ENCODE measurements at places on chromosomes 11 and 22.

GRCh38 chr11:79507706-79508105 lies 66.9 kb upstream of the TENM4 start:
- no peak for DNase-seq

- DNase-seq = peak; percentile 27
These were observed 25.7 kb downstream of the ELFN2 start for GRCh38 chr22:37401401-37402183.

DNA sequence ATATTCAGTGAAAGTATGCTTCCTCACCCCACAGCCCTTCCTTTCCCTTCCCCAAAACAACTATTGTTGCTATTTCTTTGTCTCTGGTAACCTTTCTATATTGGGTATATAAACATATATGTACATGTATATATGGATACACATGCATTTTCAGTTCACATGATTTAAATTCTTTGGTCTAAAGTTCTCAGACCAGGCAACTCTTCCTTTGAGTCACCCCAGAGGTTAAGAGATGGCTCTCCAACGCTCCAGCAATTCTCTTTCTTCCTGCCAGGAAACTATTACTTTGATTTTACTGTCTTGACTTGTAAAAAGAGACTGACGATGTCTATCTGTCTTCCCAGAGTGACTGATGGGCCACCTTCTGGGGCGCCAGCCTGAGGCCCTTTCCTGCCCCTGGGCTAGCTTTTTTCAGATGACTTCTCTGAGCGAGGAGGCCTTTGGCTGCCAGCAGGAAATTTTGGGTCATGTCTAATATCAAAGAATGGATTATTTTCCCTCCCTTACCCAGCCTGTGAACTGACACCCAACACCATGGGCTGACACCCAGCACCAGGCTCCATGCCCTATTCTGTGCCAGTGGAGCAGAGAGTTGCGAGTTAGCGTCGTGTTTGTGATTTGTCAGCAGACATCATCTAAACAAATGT lies 14.4 kb upstream of the ST3GAL4 start:
- DNase-seq = no peak

- no peak for DNase-seq
These were observed 10.4 kb upstream of the YWHAH start for GRCh38 chr22:31933816-31934482.

DNA sequence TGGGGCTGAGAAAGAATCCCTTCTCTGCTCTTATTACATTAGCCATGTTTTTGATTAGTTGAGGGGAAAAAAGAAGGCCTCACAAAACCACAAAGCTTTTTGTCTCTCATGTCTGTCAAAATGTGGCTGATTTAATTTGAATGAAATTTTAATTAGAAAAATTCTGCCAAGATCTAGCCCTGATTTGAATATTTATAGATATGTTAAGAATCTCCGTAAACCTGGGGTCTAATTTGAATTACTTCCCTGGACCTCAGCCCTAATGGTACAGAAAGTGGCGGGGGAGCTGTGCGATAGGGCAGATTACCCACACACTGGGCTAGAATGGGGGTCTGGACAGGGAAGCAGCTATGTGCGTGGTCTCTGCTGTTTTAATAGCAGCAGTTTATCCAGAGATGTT lies 141.3 kb upstream of the TTC12 start:
- no peak for DNase-seq

- no peak for DNase-seq
These were observed 67.8 kb downstream of the FCHSD2 start for GRCh38 chr11:73074319-73074718.

DNA sequence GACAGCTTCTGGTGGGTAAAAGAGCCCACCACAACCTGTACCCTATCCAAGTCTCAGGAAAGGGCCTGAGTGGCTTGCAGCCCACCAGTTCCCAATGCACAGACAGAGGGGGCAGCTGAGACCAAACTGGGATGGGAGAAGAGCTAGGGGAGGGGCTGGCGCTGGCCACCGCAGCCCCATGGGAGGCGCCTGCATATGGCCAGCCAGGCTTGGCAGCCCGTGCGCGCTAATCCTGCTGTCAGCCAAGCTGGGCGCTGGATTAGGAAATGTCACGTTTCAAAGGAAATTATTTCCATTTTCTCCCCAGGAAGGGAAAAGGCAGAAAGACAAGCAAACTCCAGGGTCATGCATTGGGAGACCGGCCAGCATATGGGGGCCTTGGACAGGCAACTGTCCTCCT lies 236.8 kb downstream of the BUD13 start:
- no peak for DNase-seq

DNA sequence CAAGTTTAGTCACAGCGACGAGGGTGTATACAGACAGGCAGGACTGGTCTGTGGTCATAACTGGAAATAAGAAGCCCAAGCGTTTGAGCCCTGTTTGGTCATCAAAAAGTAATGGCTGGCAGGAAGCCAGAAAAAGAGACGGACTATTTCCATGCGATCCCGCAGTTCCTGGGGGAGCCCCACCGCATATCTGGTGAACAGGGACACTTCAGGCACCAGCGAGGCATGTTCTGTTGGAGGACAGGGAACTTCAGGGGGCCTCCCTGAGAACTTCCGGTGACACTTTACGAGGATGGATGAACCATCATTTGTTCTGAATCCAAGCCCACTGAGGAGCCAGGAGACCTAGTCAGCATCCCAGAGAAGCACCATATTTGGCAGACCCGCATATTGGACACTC lies 29.7 kb upstream of the TRIM29 start:
- no peak for DNase-seq

- DNase-seq = peak; percentile 64
These were observed 16.6 kb downstream of the SLC43A3 start for GRCh38 chr11:57410287-57410686.

GRCh38 chr11:112817376-112817775 lies 143.8 kb upstream of the NCAM1 start:
- no peak for DNase-seq

DNA sequence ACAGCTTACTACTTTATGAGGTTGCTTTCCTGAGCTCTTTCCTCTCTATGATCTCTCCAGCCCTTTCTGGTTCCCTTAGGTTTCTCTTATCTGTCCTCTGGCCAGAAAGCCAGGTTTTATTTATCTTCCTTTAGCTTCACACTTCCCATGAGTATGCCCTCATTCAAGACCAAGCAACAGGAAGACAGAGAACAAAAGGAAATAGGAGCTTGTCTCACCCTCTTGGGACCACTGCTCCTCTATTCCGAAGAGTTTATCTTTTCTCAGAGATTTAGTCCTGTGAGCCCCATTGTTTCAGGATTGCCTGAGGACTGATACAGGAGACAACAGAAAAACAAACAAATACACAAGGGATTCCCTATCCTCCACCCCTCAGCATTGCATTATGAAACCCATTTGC lies 62.4 kb upstream of the CCDC179 start:
- no peak for DNase-seq

GRCh38 chr11:84947970-84948580 lies 679.1 kb downstream of the DLG2 start:
- peak; percentile 0 for DNase-seq

GRCh38 chr22:37230673-37231405 lies 13.2 kb downstream of the RAC2 start:
- no peak for DNase-seq

DNA sequence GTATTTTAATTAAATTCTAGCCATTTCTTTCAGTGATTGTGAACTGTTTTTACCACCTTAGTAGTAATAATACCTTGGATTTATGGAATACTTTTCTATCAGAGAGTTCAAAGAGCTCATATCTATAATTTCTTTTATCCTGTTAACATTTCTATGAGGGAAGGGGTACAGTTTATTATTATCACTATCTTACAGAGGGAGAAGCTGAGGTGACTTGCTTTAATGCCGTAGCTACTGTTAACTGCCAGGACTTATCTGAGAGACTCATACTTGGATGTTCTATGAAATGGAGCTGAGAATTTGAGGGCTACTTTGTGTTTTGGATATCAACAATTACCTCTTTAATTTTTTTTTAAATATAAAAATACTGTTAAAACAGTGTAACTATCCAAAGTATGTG lies 3.3 kb downstream of the REXO2 start:
- DNase-seq = no peak

DNA sequence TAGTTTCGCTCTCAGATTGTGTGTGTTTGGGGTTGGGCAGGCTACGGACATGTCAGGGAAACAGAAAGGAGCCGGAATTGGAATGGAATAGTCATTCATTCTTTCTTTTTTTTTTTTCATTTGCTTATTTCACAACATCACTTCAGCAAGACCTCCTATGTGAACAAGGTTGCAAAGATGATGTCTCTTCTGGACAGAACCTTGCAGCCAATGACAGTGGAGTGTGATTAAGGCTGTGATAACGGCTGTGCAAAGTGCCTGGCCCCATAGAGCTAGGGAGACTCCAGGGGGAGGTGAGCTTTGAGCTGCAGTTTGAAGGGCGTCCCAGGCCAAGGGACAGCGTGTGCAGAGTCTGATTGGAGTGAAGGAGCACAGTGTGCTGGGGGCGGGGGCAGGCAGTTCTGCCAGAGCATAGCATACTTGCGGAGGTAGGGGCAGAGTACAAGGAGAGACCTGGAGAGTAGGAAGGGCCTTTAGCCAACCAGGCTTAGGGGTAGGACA lies 3.4 kb downstream of the TIGD3 start:
- DNase-seq = peak; percentile 39

DNA sequence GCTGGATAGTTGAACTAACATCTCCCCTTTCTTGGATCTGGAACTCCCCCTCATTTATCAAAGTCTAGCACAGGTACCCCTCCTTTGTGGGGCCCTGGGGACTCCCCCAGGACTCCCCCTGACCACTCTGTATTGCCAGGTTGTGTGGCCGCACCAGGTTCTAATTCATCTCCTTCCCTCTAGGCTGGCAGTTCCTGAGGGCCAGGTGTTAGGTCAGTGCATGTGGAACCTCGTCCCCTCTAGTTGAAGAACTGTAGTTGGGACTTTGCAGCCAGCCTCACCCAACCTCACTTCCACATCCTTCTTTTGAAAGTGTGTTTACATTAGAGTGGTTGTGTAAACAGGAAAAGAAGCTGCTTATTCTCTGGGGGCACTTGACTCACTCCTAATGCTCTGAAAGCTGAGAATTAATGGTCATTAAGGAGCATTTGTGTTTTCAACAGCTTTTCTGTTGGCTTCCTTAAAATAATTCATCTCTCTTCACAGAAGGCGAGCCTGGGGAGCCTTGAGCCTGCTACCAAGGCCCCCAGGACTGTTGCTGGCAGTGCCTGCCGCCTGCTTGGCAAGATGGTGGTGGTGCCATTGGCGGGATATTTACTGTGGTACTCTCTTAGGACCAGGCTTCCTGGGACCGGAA lies 11.8 kb downstream of the UPB1 start:
- DNase-seq = no peak

DNA sequence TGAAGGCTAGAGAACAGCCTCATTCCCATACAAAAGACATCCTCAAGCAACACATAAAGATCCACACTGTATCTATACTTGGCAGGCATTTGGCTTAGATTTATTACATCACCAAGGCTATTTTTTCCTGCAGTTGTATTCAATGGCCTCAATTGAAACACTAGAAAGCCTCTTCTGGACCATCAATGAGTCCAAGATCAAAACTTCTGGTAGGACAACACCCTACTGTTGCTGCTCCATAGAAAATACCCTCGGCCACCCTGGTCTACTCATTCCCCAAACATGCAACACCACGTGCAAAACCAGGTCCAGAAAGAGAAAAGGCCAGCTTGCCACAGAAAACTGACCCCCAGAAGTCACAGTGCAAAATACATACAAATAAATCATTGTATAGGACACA lies 56.9 kb upstream of the CADM1 start:
- DNase-seq = no peak

DNA sequence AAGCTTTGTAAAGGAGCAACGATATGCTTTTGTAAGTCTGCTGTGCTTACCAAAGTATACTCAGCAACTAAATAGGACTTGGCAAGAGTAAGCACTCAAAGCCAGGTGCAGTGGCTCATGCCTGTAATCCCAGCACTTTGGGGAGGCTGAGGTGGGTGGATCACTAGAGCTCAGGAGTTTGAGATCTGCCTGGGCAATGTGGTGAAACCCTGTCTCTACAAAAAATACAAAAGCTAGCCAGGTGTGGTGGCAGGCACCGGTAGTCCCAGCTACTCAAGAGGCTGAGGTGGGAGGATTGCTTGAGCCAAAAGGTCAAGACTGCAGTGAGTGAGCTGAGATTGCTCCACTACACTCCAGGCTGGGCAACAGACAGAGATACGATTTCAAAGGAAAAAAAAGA lies 67.5 kb downstream of the PAK1 start:
- no peak for DNase-seq

- DNase-seq = no peak
These were observed 5.1 kb upstream of the LMO1 start for GRCh38 chr11:8268530-8269400.

DNA sequence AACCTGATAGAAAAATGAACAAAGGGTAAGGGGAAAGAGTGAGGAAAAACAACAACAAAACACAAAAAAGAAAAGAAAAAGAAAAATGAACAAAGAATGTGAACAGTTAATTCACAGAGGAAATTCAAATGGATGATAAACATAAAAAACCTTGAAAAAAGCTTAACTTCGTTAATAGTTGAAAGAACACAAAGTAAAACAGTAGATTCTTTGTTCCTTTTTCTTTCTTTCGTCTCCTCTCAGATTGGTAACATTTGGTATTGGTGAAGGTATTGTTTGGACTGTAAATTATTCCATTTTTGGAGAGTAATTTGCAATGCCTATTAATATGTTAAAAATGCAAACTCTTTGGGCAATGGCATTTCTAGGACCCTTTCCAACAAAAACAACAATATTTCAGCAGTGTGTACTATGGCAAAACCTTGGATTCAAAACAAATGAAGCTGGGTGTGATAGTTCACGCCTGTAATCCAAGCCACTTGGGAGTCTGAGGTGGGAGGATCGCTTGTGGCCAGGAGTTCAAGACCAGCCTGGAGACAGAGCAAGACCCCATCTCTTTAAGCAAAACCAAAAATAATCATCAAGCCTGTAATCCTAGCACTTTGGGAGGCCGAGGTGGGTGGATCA lies 3.3 kb upstream of the BACE1 start:
- DNase-seq = peak; percentile 73

- no peak for DNase-seq
These were observed 32.7 kb upstream of the HTR3A start for GRCh38 chr11:113942256-113942655.

- DNase-seq = no peak
These were observed 23.5 kb downstream of the RNF214 start for GRCh38 chr11:117255966-117256365.

- DNase-seq = peak; percentile 83
These were observed 21.4 kb downstream of the MN1 start for GRCh38 chr22:27780161-27780575.

DNA sequence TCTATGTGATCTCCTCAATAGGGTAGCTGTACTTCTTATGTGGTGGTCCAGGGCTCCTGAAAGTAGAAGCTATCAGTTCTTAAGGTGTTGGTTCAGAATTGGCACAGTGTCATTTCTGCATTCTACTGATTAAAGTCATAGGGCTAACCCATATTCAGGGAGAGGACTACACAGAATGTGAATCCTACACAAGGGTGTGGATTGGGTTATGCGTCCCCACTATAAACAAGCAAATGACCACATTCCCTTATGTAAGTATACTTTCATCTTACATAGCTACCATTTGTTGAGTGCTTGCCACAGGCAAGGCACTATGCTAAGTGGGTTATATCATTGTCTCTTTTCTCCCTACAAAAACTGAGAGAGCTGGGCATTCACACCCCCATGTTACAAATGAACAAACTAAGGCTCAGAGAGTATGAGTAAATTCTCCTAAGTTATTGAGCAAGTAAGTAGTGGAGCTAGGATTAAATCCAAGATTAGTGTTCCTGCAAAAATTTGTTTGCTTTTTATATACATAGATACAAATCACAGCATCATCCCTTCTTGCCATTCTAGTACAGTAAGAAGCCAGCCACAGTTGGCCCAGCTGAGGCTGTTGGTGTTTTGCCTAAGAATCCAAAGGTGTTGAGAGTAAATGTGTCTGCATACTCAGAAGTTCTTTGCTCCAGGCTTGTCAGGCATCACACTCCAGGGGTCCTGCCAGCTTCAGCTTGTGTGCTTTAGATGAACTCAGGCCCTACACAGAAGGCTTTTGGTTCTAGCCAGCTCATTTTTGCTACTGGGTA lies 157.8 kb downstream of the KIF18A start:
- DNase-seq = no peak

Measured in cardiac fibroblast (primary cell).